ENCODE measurements at places on chromosomes 3 and 15. TPM values are rescaled to one million over a fixed set of nuclear protein-coding genes. Genes with fewer than 3 reads are reported as not detected.

GALK2 gene
- 45.1 TPM for total RNA-seq

TRPM1 gene
- total RNA-seq, result not detected

KBTBD13 gene
- total RNA-seq, result 2.6 TPM

PROS1 gene
- total RNA-seq, result 43.9 TPM

RAD51 gene
- total RNA-seq, result 9.2 TPM

ST3GAL6 gene
- 11.6 TPM for total RNA-seq

ZNF660 gene
- total RNA-seq, result 3.4 TPM

LYSMD4 gene
- total RNA-seq, result 35.4 TPM

CMTM6 gene
- 75.1 TPM for total RNA-seq

ALDH1A2 gene
- total RNA-seq, result 1.6 TPM
